Stimulated activated CD4-positive, alpha-beta T cell treated with anti-CD3 and anti-CD28 coated beads, Interleukin-15, amount 100 ng/mL, for 24 hours (primary cell): ENCODE measurements at places on chromosomes 1 and 21.

GRCh38 chr1:159867664-159868026 is 5.2 kb upstream of the VSIG8 start:
- no peak for DNase-seq

DNA sequence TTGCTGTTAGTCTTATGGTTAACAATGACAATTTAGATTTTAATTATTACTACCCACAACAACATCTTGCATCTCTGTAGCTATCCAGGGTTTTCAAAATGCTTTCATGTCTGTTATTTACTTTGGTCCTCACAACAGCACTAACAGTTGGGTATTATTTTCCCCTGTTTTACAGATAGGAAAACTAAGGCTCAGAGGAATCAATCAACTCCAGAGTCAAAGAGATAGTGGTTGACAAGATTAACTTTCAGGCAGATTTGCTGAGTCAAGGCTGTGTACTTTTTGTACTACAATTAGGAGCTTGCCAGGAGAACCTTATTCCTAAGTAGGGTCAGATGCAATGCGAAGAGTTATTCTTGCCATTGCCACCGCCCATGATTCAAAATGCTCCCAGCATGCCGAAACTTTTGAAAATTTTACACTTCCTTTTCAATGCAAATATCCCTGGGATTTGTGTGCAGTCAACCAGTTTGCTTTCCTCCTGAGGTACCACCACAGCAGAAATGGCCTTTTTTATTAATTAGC is 49.4 kb upstream of the ROR1 start:
- DNase-seq = no peak

DNA sequence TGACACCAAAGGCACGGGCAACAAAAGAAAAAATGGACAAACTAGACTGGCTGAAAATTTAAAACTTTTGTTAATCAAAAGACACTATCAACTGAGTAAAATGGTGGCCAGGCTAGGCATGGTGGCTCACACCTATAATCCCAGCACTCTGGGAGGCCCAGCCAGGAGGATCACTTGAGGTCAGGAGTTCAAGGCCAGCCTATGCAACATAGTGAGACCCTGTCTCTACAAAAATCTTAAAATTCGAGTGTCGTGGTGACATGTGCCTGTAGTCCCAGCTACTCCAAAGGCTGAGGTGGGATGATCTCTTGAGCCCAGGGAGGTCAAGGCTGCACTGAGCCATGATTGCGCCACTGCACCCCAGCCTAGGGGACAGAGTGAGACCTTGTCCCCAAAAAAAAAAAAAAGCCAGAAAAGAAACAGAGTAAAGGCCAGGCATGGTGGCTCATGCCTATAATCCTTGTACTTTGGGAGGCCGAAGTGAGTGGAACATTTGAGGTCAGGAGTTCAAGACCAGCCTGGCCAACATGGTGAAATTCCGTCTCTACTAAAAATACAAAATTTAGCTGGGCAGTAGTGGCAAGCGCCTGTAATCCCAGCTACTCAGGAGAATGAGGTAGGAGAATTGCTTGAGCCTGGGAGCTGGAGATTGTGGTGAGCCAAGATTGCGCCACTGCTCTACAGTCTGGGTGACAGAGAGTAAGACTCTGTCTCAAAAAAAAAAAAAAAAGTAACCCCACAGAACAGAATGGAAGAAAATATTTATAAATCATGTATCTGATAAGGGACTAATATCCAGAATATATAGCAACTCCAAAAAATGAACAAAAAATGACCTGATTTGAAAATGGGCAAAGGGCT is 8.0 kb downstream of the TUT4 start:
- no peak for DNase-seq

- DNase-seq = no peak
These were observed 226.6 kb upstream of the KAZN start for GRCh38 chr1:14371771-14372497.

DNA sequence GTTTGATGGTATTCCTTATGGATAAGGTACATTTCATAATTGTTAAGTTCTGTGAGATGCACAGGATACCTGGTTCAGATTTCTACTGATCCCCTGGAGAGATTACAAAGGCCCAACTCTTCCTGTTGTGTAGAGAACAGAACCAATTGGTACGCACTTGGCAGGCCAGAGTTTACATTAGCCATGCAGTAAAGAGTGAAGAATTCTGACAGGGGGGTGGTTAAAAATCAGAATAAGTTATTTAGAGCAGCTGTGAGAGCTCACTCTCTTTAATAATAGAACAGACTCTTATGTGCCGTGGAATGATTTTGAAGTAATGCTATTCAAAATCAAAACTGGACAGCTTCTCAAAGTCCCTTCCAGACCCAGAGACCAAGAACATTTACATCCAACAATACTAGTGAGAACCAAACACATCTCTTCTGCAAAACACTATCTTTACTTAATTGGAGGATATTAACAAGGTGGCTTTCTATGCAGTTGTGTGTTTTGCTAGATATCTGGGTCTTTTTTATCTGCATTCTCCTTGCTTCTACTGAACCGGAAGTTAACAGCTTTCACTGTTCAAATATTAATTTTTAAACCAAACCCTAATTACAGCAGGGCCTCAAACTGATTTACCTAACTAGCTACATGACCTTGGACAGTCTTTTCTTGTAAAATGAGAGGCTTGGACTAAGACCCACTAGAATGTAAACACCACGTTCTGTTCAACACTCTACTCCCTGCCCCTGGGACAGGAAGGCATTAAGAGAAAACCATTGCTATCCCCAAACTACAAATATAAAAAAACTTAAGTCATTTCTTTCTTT is 4.0 kb downstream of the USP24 start:
- no peak for DNase-seq

DNA sequence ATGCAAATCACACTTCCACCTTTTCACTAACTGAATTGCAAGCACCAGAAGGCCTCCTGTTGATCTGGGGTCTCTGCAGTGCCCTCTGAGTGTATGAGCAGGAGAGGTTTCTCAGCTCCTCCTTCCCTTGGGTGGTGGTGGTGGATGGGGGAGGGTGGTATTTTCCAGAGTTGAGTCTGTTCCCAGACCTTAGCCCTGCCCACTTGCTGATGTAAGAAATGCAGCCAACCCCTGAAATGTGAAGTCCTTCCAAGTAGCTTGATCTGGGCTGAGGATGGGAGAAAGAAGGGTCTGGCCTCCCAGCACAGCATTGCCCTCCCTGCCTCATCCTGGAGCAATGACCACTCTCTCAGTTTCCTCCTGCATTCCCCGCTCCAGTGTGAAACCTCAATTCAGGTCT is 6.3 kb upstream of the FOXD2 start:
- DNase-seq = no peak

DNA sequence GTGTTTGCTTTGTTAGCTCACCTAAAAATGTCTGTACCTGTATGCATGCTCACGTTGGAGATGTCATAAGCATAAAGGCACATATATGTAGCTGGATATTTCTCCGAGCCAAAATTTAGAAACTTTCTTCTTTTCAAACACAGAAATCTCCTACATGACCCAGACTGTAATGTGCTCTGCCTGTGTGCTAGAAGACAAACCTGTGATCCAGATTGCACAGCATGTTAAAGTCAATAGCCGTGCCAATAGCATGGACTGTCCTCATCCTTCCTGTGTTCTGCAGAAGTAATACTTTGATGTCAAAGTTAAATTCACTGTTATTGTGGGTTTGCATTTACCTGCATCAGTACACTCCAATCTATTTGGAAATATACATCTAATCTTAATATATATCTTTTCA is 346.2 kb upstream of the ZRANB2 start:
- no peak for DNase-seq

DNA sequence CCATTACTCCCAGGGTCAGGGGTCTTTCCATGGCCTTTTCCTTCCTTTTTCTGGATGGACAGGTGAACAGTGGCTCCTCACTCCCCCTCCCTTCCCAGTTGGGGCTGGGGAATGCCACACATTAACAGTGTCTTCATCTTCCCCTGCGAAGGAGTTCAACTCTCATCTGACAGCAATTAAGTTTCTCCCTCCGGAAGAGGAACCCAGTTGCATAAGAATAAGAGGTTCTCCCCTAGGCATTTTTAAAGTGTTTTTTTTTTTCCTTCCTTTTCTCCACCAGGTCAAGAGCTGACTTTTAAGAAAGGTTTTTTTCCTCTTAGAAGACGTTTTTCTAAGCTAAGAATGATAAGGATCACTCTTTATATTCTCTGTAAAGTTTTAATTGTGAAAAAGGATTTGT is 42.3 kb upstream of the FASLG start:
- no peak for DNase-seq

DNA sequence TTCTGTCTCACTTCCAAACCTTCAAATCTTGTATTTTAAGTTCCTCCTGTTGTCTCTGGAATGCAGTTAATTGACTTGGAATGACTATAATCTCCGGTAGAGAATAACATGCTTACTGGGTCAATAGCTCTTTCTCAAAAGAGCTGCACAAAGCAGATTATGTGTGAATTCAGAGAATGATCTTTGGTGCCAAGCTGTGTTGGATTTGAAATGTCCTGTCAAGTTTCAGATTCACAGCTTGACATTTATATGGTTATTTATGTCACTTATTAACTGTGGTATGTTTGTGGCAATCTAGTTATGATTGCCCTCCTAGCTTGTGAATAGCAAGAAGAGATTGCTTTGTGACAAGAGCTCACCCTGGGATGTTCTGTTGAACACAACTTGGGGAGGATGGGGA is 128.3 kb upstream of the KCNE2 start:
- no peak for DNase-seq

- DNase-seq = no peak
These were observed 56.2 kb downstream of the TAS1R2 start for GRCh38 chr1:18803151-18803791.

DNA sequence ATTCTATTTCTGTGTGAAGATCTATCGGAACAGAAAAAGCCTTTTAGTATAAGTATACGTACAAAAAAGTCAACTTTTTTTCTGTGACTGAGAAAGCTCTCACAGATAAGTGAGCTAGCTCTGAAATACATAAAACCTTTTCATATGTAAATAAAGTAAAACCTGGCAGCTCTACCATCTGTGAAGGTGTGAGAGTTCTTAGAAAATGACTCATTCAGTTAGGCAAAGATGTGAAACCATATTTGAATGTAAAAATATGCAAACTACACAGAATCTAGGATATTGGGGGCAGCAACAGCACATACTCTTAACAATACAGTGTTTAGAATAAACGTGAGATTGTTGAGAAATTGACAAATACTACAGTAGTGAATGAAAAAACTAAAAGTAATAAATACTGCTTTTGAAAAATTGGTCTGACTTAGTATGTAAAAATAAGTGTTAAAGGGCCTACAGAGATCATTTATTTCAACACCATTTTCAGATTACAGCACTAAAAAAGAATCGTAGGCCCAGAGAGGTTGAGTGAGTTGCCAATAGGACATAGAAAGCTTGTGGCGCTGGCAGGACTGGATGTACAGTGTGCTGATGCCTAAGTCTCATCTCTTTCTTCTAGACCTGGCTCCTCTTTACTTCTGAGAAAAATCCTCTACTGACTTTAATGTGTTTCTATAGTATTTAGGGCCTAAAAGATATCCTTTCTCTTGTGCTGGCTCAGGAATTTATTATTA is 19.8 kb downstream of the ATP6V1G3 start:
- no peak for DNase-seq

DNA sequence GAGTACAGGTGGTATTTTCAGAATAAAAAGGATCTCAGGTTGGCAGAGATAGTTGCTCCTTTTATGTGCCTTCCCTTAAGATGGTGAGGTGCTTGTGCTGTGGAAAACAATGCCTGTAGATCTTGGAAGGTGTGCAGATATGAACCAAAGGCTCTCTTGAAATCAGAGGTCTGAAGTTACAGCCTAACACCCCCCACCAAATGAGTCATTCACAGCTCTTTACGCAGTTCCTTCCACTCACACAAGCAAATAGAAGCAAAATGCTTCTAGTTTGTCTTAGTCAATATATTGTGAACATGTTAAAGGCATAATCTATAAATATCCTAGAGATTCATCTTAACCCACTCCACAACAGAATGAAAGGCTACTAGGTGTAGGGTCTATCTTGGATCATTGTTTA is 128.9 kb upstream of the NR5A2 start:
- no peak for DNase-seq
